ENCODE measurements at places on chromosomes 2 and 18. TPM values are rescaled to one million over a fixed set of nuclear protein-coding genes. Genes with fewer than 3 reads are reported as not detected.

The DYNAP gene
- total RNA-seq, result not detected

The AKAIN1 gene
- total RNA-seq, result not detected

The LAMA3 gene
- 4.5 TPM for total RNA-seq

The PASK gene
- total RNA-seq, result 54.9 TPM

DNA sequence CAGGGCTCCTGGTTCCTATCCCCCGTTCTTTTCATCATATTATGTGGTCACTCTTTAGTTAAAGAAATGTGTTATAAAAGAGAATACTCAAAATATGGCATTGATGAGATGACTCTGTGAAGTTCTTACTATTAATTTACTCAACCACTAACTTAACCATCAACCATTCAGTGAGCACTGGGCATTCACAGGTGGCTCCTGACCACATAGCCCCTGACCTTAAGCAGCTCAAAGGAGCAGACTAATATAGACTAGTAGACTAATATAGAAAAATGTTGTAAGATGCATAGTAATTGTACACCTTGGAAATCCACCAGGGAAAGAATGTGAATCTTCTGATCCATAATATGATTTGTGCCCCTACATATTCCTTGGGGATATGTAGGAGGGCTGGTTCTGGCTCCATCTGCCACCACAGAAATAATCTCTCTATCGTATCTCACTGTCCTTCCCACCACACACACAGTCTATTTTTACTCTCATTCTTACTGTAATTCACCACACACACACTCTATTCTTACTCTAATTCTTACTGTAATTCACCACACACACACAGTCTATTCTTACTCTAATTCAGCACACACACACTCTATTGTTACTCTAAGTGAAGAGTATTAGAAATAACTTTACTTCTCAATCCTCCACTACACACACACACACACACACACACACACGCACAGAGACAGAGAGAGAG lies 188.9 kb upstream of the ITGA4 start:
- H3K27ac ChIP-seq, result no peak overlapping the region
- H3K27me3 ChIP-seq, result no peaks in the 10 kb centered on the region
- H3K4me1 ChIP-seq, result peaks cover 3% of the 10 kb centered on the region

GRCh38 chr2:42459296-42459695 lies 34.5 kb downstream of the KCNG3 start:
- no peaks in the 10 kb centered on the region for H3K4me1 ChIP-seq
- no peaks in the 10 kb centered on the region for H3K36me3 ChIP-seq
- peaks cover 2% of the 10 kb centered on the region for H3K27me3 ChIP-seq
- DNase-seq, result no peak
- H3K4me3 ChIP-seq, result no peak overlapping the region

DNA sequence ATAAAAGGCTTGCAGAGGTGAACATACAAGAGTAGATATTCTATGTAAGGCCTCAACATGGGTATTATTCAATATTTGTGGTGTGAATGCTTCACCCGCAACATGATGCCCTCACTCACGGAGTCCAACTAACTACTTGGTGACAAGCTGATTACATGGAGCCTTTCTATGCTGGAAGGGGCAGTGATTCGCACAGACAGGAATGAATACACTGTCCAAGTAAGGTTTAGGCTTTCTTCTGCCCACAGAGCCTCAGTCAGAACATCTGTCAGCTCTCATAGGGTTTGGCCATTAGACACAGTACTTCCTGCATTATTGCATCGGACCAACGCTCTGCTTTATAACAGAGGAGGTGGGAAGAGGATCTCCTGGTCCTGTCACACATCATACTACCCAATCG lies 80.3 kb upstream of the SLC35G4 start:
- H3K27me3 ChIP-seq, result peaks cover 2% of the 10 kb centered on the region
- no peaks in the 10 kb centered on the region for H3K36me3 ChIP-seq

The SPATS2L gene
- total RNA-seq, result 27.2 TPM

The LAMA1 gene
- 0.13 TPM for total RNA-seq

GRCh38 chr18:67243799-67244587 lies 272.5 kb downstream of the DSEL start:
- no peaks in the 10 kb centered on the region for H3K36me3 ChIP-seq
- no peaks in the 10 kb centered on the region for H3K4me1 ChIP-seq
- H3K27ac ChIP-seq, result no peak overlapping the region
- DNase-seq, result no peak

DNA sequence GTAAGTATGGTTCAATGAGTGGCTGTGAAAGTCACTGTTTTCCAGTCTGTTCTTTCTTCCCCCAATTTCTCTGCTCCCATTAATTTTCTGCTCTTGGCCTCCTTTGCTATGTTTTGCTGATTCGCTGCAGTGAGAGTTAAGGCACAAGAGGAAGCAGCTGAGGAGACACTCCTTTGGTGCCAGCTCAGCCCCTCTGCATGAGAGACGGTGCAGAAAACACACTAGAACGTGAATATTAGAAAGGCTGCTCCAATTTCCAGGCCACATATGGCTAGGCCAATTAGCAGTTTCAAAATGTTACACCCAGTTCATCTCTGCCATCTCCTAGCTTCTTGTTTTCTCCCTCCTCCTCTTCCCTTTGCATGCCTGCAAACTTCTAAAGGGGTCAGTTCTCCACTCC lies 38.9 kb downstream of the AKAIN1 start:
- no peak for DNase-seq
- H3K36me3 ChIP-seq, result no peaks in the 10 kb centered on the region
- H3K4me1 ChIP-seq, result no peaks in the 10 kb centered on the region
- H3K4me3 ChIP-seq, result no peak overlapping the region

DNA sequence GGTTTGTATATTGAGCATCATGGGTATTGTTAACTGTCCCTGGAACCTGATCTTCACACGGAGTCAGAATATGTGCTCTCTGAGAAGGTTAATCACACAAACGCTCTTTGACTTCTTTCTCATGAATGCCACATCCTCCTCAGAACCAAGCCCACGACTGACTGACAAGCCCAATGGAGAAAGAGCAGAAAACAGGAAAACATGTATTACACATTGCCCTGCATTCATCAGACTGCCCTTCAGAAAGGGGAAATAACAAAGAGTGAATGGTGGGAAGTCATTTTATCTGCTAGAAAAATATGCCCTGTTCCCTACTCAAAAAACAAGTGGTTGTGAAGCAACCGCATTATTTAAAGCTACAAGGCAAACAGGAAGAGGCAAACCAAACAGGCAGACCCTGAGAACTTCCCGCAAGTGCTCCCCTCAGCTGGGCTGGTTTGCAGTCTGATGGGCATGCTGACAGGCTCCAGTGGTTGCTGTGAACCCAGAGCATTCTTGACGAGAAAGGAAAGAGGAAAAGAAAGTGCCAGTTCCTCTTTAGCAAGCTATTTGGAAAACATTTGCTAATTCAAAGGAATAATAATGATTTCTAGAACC lies 172.9 kb upstream of the SETBP1 start:
- no peak overlapping the region for H3K27ac ChIP-seq
- H3K4me3 ChIP-seq, result no peak overlapping the region
- peak; percentile 32 for DNase-seq
- H3K4me1 ChIP-seq, result peaks cover 9% of the 10 kb centered on the region
- no peaks in the 10 kb centered on the region for H3K36me3 ChIP-seq
- H3K27me3 ChIP-seq, result no peaks in the 10 kb centered on the region

DNA sequence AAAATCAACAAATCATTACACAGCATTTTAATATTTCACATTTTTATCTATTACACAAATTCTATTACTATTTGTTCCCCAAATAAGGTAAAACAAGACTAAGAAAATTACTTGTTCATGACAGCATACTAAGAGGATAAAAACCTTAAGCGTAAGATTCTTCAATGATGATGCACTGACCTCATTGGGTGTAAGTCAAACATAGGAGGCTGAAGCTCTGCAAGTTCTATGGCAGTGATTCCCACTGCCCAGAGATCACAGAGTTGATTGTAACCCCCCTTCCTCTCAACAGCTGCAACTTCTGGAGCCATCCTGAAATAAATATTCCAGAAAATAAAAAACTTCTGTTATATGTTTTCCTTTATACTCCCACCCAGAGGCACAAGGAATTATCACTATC lies 82.2 kb upstream of the CDKL4 start:
- H3K27me3 ChIP-seq, result no peaks in the 10 kb centered on the region
- no peak overlapping the region for H3K27ac ChIP-seq
- H3K4me3 ChIP-seq, result no peak overlapping the region
- H3K36me3 ChIP-seq, result no peaks in the 10 kb centered on the region

- no peaks in the 10 kb centered on the region for H3K36me3 ChIP-seq
- H3K4me3 ChIP-seq, result no peak overlapping the region
- H3K27ac ChIP-seq, result no peak overlapping the region
- H3K27me3 ChIP-seq, result no peaks in the 10 kb centered on the region
- DNase-seq, result no peak
- H3K4me1 ChIP-seq, result no peaks in the 10 kb centered on the region
These were observed 281.8 kb downstream of the GULP1 start for GRCh38 chr2:188573453-188573852.

DNA sequence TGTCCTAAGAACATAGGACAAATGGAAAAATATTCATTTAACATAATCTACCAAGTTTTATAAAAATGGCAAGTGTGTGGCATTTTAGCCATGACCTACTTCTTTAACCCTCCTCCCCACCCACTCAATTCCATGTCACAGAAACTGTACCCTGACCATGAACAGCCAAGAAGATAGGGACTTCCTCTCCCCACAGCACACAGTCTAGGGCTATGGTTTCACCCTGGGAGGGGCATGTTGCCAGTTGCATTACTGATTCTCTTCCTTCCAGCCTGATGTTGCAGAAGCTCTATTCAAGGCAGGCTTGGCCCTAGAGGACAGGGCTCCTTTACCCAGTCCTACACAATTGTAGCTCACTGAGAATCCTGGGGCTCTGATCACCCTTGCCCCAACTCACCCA lies 153.6 kb upstream of the KLF7 start:
- H3K4me1 ChIP-seq, result no peaks in the 10 kb centered on the region
- H3K36me3 ChIP-seq, result no peaks in the 10 kb centered on the region
- H3K27ac ChIP-seq, result no peak overlapping the region
- H3K4me3 ChIP-seq, result no peak overlapping the region

Measured in GM12878 (cell line).